ENCODE measurements at places on chromosomes 13 and 19. TPM values are rescaled to one million over a fixed set of nuclear protein-coding genes. Genes with fewer than 3 reads are reported as not detected.

DNA sequence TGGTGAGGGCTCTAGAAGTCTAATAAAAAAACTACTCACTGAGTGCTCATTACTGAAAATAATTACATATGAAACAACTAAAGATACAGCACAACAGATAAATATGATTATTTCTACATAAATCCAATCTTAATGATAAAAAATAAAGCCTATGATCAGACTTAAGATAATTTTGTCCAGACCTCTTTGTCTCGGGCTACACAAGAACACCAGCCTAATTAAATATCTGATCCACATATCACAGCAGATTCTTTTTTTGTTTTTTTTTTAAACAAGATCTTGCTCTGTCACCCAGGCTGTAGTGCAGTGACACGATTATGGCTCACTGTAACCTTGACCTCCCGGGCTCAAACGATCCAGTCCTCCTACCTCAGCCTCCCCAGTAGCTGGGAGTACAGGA is 30.3 kb upstream of the SMAD9 start:
- no peak for DNase-seq

DNA sequence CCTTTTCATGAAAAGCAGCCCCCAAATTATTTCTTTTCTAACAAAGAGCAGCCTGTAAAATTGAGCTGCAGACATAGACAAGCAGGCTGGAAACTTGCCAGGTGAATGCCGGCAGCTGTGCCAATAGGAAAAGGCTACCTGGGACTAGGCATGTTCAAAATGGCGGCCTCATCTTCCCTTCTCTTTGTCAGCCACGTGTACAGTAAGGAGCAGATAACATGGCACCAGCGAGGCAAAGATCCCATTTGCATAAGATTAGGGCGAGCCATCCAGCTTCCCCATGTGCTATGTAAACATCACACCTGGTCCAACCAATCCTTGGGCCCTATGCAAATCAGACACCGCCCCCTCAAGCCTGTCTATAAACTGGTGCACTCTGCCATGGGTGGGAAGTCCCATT is 31.2 kb upstream of the CACNA1A start:
- peak; percentile 71 for DNase-seq

DNA sequence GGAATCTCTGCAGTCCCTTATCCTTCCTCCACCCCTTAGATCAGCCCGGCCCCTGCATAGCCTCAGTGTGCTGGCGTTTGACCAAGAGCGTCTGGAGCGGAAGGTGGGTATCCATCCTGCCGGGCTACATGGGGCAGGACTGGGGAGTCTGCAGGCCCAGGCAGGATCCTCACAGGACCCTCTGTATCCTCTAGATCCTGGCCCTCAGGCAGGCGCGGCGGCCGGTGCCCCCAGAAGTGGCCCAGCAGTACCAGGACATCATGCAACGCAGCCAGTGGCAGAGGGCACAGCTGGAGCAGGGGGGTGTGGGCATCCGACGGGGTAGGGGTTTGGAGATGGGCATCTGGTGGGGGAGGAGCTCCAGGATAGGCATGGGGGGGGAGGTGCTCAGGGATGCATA is 8.9 kb downstream of the PODNL1 start:
- no peak for DNase-seq

DNA sequence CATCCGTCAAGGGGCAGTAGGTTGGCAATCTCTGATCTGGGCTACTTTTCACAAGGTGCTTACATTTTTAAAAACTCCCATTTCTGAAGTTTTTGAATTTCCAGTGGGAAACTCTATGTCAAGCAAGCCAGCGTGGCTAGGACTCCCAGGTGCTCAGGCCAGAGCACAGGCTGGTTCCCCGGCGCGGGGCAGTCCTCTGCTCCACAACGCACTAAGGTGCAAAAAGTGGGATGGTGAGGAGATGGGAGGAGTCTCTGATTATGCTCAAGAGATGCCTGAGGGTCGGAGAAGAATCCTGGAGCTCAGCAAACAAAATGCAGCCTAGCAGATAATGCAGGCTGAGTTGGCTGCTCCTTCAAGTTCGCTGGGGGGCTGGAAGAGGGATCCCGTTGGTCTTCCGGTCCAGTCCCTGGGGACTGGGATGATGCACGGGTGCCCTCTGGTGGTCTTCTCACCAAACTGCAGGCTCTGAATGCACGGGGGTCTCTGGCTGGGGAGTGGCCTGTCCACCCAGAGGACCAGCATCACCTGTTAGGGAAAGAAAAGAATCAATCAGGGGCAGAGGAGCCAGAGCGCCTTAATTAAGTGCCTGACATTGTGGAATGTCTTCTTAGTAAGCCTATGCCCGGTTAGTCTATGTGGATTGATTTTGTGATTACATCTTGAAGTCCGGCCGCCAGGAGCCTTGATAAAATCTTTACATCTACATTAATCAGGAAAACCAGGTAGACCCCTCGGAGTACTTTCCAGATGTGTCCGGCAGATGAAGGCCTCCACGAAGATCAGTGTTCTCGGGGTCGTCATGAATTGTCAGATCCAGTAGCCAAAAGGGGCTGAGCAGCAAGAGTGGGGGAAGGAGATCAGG is 244.4 kb upstream of the MAB21L1 start:
- peak; percentile 65 for DNase-seq

GRCh38 chr13:49939321-49939720 is 3.2 kb upstream of the SPRYD7 start:
- DNase-seq = no peak

DNA sequence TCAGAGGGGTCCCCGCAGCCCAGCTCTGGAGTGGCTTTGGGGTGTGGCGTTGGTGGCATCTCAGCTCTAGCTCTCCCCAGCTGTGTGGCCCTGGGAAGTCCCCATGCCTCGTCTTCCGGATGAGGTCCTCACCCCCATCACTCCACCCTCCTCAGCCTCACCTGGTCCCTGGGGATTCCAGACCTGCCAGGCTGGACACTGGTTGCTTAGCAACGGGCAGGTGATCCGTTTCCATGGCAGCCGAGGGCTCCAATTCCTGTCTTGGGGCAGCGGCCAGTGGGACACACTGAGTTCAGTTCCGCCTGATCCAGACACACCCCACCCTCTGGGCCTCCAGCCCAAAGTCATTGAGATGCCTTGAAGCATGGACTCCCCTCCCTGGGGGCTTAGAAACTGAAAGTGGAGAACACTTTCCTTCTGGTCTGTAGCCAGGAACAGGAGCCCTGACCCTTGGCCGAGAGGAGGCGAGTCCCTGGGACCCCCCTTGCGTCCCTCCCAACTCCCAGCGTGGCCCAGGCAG is 7.7 kb upstream of the MISP start:
- peak; percentile 80 for DNase-seq

DNA sequence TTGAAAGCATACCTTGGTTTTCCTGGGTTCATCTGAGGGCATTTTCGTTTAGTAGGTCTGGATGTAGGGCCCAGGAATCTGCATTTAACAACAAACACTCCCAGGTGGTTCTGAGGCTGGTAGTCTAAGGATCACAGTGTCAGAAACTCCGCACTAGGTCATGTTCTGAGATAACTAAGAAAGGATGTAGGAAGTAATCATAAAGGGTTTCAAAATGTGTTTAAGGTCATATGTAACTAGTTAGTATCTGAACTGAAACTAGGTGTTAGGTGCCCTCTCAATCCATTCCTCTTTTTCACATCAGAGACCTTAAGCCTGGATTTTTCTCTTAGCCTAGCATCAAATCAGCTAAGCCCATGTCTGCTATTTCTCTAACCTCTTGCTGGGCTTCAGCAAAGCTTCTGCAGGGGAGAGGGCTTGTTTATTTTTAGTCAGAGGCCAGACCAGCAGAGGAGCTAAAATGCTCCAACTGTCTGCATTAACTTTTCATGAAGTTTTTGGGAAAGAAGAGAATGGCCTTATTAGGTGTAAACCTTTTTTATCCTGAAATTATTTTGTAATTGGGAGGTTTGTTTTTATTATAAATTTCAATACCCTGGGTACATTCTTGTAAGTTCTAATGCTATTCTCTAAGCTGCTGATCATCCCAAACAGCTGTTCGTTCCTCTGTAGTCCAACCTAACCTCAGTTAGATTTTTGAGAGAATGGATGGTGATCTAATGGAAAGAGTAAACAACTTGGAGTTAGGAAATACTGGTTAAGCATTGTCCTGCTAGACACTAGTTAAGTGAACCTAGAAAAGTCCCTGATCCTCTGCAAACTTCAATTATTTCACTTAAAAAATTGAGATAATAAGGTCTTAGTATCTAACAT is 262.8 kb upstream of the RFC3 start:
- DNase-seq = no peak

DNA sequence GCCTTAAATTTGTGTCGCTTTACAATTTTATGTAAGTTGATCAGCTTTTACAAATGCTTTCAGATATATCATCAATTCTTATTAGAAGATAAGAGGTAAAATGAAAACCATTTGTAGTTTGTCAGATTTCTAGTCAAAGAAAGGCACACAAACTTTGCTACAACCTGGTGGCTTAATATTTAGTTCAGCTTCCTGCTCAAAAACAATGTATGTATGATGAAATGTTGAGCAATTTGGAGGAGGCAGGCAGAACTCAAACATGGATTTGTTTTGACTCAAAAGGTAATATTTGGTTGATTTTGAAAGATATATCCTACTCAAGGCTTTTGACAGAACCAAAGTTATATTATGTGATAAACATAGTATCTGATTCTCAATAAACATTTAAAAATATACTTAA is 24.2 kb downstream of the NEK5 start:
- no peak for DNase-seq

DNA sequence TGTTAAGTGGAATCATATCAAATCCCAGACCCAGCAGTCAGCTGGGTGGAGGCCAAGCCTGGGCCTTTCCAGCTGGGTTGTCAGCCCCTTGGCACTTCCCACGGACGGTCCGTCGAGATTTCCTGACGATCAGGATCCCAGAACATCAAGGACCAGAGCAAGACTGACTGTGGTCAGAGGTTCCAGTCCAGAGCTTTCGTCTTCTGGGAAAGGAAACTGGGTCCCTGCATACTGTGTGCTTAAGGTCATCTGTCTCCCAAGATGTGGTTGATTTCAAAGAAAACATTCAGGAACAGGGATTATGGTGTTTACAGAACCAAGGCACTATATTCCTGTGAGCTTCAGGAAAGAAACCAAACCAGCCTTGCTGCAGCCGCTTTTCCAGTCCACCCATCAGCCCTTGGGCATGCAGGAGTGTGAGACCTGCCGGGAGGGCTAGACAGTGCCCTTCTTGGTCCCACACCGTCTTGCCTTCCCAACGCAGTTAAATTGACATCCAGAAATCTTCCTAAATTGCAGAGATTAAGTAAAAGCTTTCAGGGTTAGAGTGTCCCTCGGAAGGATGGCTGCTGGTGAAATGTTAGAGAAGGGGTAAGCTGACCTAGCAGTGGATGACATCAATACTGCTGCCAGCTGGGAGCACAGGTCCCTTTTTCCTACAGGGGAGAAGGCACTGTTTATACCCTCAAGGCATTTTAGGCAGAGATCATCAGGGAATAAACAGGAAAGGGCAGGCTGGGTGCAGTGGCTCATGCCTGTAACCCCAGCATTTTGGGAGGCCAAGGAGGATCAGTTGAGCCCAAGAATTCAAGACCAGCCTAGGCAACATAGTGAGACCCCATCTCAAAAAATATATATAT is 5.0 kb upstream of the C19orf33 start:
- no peak for DNase-seq

DNA sequence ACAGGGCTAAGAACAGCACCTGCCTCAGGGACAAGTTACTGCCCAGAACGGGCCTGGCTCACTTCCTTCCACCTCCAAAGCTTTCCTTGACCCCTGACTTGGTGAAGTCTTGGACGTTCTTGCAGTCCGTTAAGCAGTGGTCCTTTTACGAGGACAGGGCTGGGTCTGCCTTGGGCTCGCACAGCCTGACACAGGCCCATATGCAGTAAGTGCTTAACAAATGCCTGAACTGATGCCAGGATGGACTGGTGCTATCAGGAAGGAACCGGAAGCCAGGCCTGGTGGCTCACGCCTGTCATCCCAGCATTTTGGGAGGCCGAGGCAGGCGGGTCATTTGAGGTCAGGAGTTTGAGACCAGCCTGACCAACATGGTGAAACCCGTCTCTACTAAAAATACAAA is 1.8 kb upstream of the PLK5 start:
- peak; percentile 40 for DNase-seq

DNA sequence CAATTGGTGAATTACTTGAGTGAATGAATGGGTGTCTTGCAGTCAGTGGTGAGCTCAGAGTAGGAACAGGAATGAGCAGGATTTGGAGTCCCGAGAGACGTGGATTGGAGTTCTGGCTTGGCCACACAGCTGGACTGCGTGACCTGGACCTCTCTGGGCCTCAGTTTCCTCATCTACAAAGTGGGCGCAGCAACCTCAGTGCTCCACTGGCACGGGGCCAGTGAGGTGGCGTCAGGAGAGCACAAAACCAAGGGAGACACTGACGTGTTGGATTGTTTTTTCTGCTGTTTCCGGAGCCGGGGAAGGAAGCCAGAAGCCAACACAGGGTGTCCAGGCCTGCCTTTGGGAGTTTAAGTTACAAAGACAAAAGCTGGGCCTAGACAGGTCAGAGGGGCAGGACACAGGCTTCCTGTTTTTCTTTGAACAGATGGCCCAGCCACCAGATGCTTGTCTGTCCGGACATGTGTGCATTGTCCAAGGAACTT is 6.5 kb upstream of the DOCK6 start:
- peak; percentile 41 for DNase-seq

DNA sequence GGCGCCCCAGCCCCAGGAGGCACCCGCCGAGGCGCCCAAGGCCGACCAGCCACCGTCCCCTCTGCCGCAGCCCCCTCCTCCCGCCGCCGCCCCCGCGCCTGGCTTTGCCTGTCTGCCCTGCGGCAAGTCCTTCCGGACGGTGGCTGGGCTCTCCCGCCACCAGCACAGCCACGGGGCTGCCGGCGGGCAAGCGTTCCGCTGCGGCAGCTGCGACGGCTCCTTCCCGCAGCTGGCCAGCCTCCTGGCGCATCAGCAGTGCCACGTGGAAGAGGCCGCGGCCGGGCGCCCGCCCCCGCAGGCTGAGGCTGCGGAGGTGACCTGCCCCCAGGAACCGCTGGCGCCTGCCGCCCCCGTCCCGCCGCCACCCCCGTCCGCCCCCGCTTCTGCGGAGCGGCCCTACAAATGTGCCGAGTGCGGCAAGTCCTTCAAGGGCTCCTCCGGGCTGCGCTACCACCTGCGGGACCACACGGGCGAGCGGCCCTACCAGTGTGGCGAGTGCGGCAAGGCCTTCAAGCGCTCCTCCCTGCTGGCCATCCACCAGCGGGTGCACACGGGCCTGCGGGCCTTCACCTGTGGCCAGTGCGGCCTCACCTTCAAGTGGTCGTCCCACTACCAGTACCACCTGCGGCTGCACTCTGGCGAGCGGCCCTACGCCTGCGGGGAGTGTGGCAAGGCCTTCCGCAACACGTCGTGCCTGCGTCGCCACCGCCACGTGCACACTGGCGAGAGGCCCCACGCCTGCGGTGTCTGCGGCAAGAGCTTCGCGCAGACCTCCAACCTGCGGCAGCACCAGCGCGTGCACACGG is 2.6 kb upstream of the NAT14 start:
- no peak for DNase-seq

The WDR62 gene
- 178 TPM for polyA plus RNA-seq

The SWSAP1 gene
- 4.9 TPM for polyA plus RNA-seq

The STARD13 gene
- 7.2 TPM for polyA plus RNA-seq

The DCLK1 gene
- polyA plus RNA-seq = 8.9 TPM

The ASPDH gene
- 0.90 TPM for polyA plus RNA-seq

The LRP3 gene
- 21.8 TPM for polyA plus RNA-seq
